NCI-H446 (cell line): ENCODE measurements at places on chromosomes 3 and 15.
A peak's percentile ranks its signal among the peaks of the same experiment; 100 is the strongest.

GRCh38 chr15:43186003-43186353 is 775 bp downstream of the CCNDBP1 start:
- no peak for DNase-seq

- no peak for DNase-seq
Measured at GRCh38 chr3:17092583-17092933, 207.8 kb downstream of the PLCL2 start.

DNA sequence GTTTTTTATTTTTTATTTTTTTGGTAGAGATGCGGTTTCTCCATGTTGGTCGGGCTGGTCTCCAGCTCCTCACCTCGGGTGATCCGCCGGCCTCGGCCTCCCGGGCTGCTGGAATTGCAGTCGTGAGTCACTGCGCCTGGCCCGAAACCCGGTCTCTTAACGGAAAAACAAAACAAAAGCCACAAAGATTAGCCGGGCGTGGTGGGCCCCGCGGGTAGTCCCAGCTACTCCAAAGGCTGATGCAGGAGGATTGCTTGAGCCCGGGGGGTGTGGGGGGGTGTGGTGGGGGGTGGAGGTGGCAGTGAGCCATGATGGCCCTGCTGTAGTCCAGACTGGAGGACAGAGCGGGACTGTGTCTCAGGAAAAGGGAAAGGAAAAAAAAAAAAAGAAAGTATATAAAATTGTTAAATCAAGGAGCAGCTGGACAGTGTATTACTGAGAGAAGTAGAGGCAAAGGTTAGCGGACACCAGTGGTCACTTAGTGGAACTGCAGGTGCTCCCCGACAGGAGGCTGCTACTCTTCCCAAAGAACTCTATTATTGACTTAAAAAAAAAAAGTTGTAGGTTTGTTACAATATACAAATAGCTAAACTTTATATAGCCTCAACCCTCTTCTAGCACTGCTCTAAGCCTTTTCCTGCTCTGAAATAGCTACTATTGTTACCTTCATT is 30.3 kb upstream of the TUBGCP5 start:
- DNase-seq, result no peak

DNA sequence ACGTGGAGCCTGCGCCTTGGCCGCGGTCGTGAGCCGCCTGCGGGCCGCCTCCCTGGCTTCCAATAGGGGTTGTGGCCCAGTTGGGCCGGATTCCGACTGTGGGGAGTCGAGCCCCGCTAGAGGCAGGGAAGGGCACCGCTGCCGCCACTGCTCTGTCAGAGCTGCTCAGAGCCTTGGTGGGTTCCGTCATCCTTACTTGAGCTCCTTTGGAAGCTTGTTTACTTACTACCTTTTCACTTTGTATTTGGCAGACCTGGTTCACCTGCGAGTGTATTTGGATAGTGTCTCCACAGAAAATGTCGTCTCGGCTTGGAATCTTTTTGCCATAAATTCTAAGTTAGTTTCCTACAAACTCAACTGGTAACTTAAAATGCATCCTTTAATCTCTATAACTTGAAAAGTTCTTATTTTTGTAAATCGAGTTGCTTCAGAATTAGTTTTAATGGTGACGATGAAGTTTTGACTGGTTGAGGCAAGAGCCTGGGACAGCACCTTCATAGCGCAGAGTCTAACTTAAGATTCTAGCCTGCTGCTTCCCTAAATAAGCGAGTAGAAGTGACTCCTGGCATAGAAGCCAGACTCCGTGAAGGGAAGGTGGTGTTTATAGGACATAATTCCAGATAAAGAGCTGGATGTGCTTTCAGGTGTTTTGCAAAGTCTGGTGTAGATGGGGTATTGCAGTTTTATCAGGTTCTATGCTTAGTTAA is 800 bp downstream of the DAG1 start:
- no peak for DNase-seq

- no peak for DNase-seq
Measured at GRCh38 chr3:179622023-179622422, 17.4 kb downstream of the NDUFB5 start.

GRCh38 chr15:57857871-57858270 is 151.4 kb downstream of the POLR2M start:
- DNase-seq, result no peak

GRCh38 chr15:59217876-59218498 is 11.3 kb downstream of the LDHAL6B start:
- DNase-seq, result no peak

DNA sequence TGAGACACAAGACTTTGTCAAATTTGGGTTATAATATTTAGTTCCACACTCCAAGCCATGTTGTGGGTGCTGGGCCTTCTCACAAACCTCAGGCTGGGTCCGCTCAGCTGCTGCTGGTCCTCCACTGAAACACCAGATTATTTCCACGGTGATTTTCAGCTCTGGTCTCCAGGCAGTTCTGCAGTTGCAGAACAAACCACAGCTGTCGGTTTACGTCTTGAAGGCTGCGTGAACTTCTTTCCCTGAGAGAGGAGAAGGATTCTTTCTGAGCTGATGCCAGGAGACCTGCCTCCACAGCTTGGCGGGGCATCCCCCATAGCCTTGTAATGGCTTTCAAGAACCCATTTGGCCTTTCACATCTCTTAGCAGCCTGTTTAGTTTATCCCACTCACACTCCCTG is 16.2 kb downstream of the GALNT15 start:
- DNase-seq, result no peak

GRCh38 chr3:115627180-115628074 is 4.1 kb downstream of the GAP43 start:
- DNase-seq, result peak; percentile 36

- no peak for DNase-seq
Measured at GRCh38 chr3:134313847-134314587, 60.2 kb downstream of the AMOTL2 start.

GRCh38 chr3:63343674-63344073 is 65.6 kb downstream of the SYNPR start:
- DNase-seq, result peak; percentile 79

GRCh38 chr15:39239562-39239961 is 341.3 kb upstream of the THBS1 start:
- DNase-seq, result no peak

DNA sequence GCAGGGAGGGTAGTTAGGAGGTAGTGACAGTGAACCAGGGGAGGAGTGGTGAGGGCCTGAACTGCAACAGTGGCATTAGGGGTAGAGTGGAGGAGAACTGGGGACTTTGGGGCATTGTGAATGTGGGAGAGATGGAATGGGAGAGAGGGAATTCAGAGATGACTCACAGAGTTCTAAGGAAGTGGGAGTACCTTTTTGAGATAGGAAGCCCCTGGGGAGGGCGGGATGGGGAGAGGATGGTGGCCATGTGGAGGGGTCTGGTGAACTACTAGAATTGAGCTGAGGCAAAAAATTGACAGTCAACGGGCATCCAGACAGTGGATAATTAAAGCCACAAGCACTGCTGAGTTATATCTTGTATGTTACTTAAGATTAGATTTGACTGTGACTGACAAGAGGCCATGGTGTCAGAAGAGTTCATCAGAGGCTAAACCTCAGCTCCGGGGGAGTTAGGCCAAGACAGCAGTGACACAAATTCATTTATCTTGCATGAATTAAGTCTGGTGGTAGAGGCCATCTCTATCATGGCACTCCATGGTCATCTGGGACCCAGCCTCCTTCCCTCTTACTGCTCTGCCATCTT is 34.0 kb downstream of the PLEKHO2 start:
- no peak for DNase-seq

- no peak for DNase-seq
Measured at GRCh38 chr3:172094621-172095557, 55.5 kb downstream of the FNDC3B start.

- no peak for DNase-seq
Measured at GRCh38 chr15:40445421-40445922, 4.7 kb downstream of the BAHD1 start.

DNA sequence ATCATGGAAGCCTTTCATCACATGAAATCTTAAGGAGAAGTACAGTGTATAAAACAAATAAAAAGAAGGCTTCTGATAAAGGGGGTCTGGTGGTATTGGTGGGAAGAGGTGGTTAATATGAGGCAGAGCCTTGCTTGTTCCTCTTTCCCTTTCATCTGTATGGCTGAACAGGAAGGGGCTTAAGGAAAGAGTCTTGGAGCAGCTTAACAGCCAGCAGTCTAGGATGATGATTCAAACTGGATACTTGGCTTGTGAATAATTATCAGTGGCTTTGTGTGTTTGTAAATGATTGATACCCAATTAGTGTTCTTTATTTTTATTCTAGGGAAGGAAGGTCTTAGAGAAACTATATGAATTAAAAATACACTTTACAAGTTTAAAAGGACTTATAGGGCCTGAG is 29.1 kb upstream of the TCAIM start:
- no peak for DNase-seq

GRCh38 chr3:148856384-148856783 is 8.7 kb upstream of the CPA3 start:
- DNase-seq, result no peak

GRCh38 chr15:64695561-64695992 is 79.8 kb downstream of the RBPMS2 start:
- DNase-seq, result no peak

DNA sequence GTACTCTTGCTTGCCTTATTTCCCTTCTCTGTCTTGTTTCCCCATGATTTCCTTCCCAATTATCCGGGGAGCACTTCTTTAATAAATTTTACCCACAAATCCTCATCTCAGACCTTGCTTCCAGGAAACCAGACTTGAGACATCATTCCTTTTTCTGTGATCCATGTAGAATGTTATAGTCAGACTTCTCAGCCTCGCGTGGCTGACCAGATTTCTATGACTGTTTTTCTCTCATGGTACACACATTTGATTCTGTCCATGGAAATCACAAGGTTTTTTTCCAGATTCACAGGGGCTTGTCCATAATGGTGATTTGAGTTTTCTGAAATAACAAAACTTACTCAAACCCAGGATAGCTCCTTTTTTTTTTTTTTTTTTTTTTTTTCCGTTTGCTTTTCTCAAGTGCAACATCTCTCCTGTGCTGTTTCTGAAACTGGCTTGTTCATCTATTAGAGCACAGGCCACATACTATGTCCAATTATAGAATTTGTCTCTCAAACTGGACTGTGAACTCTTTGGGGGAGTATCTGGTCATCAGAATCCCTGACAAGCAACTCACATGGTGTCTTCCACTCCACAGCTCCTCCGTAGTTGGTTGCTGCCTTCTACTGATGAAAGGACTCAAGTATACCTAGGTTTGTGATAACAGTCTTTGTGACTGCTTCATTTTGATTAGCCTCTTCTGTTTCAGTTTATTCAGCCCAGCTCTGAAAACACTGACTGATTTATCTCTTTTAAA is 50.8 kb downstream of the RBMS3 start:
- no peak for DNase-seq

- DNase-seq, result peak; percentile 2
Measured at GRCh38 chr3:87120881-87121280, 106.2 kb upstream of the CHMP2B start.

DNA sequence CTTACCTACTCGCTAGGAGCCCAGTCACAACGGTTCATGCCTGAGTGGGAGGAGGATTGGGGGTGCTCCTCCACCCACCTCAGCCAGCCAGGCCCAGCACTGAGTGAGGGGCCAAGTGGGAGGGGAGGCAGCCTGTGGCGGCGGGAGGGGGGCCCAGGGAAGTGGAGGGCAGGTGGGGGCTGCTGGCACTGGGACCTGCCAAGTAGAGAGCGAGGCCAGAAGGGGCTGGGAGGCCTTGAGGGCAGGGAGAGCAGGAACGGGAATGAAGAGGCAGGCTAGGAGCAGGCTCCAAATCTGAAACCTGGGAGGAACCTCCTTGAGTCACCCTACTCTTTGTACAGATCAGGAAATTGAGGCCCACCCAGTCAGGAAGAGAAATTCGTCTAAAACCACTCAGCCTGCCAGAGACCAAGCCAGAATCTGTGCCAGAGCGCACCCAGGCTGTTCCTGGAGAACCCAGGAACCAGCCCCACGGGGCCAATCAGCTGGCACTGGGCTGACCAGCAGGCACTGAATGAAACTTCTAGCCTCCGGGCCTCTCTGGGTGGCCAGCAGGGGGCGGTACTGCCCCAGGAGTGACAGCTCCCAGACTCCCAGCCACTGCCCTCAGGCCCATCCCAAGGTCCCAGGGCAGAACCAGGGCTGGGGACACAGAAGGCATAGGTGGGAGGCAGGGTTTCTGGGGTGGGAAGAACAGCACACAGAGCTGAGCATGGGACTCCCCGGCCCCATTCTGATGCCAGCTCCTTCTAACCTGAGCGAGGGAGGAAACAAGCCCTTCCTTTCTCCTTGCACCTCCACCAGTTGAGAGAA is 14.8 kb upstream of the CYP11A1 start:
- DNase-seq, result peak; percentile 72

GRCh38 chr15:76996526-76997401 is 1.8 kb downstream of the PSTPIP1 start:
- peak; percentile 4 for DNase-seq

DNA sequence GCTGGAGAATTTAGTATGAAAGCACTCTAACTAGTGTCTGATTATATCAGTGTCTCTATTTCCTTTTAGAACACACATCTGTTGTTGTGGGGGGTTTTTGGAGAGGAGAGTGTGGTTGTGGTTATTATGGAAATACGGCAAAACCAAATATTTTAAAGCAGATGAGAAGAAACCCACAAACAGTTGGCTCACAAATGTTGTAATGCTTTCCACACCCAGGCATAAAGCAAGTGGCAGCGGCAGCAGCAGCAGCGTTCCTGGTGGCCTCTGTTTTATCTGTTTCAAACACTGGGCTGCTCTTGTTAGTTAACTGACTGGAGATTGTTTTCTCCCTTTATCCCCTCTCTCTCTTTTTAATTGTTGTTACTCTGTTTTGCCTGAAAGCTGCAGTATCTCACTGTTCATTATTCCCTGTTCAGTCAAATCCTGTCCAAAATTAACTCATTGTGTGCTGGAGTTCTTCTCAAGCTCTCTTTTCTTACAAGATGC is 1045.5 kb upstream of the NR2F2 start:
- DNase-seq, result no peak

DNA sequence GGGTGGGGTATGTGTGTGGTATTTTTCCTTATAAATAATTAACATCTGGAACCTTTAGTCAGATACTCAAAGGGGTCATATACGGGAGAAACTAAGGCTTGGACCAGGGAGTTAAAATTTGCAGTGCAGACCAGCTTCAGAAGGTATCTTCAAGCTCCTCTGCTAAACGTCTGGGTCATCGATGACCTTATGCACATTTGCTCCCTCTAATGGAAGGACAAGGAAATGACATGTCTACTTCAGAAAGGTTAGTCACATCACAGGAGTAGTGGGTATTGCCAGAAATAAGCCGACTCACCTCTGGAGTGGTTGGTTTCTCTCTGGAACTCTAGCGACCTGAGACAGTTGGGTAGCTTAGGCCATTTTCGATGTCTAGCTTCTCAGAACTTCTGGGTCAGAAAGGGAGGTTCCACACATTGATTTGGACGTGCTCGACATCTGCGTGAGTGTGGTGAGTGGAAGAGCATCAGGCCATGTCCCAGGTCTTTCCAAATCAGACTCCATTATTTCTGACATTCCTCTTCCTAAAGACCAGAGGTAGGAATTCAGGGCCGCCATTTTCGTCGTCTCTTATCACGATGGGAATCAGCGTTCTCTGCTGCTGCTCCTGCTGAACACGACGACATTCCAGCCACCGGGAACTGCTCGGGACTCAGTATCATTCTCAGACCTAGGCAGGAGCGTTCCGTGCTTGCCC is 31.8 kb upstream of the RASA2 start:
- peak; percentile 86 for DNase-seq
